ENCODE measurements at places on chromosomes 5 and 9. TPM values are rescaled to one million over a fixed set of nuclear protein-coding genes. Genes with fewer than 3 reads are reported as not detected.

Gene SPOUT1
- total RNA-seq, result 18.5 TPM

Gene PNPLA7
- 0.80 TPM for total RNA-seq

Gene HMGCR
- total RNA-seq, result 14.0 TPM

Gene SLC36A3
- total RNA-seq, result not detected

Gene PCDHB5
- total RNA-seq, result 3.1 TPM

DNA sequence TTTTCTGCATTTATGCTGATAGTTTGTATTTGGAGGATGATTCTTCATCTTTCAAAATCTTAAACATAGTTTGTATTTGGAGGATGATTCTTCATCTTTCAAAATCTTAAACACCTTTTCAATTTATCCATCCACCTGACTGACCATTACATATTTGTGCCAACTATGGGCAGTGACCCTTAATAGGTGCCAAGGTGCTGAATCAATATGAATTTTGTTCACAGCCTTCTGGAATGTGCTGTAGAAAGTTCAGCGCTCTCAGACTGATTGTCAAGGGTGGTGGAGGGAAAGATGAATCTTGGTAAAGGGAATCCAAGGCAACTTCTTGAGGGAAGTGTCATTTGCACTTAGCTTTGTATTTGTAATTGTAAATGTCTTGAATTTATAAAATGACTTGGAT lies 18.1 kb downstream of the ZNF618 start:
- DNase-seq, result no peak

DNA sequence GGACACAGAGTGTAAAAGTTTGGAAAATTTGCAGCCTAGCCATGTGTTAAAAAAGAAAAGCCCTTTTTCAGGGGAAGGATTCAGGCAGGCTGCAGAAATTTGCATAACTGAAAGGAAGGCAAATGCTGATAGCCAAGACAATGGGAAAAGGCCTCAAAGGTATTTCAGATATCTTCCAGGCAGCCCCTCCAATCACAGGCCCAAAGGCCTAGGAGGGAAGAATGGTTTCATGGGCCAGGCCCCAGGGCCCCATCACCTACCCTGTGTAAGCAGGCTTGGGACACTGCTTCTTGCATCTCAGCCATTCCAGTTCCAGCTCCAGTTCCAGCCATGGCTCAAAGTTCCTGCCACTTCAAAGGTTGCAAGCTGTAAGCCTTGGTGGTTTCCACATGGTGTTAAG lies 4.8 kb downstream of the S100Z start:
- no peak for DNase-seq

DNA sequence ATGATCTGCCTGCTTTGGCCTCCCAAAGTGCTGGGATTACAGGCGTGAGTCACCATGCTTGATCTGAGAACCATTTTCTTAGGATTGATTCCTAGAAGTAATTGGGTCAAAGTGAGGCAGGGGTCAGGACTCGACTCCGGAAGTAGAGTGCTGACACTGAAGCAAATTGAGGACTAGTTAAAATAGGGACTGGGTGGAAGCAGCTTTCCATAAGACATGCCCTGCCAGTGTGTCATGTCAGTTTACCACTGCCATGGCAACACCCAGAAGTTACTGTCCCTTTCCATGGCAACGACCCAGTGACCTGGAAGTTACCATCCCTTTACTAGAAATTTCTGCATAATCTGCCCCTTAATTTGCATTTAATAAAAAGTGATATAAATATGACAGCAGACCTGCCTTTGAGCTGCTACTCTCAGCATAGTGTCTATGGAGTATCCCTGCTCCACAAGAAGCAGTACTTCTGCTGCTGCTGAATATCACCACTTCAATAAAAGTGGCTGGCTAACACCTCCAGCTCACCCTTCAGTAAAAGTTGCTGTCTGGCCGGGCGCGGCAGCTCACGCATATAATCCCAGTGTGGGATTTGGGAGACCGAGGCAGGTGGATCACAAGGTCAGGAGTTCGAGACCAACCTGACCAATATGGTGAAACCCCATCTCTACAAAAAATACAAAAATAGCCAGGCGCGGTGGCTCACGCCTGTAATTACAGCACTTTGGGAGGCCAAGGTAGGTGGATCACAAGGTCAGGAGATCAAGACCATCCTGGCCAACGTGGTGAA lies 47.8 kb upstream of the JADE2 start:
- no peak for DNase-seq

DNA sequence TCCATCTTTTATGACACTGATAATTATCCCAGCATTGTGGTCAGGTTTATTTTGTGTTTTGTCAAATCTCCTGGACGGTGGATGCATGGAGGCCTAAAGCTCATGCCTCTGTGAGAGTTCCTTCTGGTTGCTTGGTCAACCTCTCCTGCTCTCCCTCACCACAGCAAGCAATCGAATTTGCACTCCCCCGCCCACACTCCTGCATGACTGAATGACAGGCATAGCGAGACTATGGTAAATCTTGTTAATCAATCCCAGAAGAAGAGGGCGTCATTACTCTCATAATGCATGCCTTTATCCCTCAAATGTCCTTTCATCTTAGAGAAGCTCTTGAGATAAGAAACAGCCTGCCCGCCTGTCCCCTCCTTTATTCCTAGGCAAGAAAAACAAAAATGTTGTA lies 1215.0 kb upstream of the CDH9 start:
- no peak for DNase-seq

DNA sequence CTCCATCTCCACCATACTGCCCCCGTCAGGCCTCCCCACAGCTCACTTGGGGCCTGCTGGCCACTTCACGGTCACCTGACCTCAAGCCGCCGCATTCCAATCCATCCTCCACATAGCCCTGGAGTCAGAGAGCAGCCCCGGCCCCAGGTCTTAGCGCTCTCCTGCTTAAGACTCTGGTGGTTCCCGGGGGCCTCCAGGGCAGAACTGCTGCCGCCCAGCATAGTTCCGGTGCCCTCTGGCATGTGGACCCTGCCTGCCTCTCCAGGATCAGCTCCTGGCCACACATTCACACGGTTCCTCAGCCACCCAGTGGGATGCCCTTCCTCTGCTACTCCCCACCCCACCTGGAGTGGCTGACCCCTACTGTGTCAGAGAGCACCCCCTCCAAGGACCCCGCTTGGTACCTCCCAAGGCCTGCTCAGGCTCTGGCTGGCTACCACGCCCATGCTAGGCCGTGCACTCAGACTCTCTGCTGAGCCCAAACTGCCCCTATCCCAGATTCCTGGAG lies 8.7 kb downstream of the PHYKPL start:
- no peak for DNase-seq

DNA sequence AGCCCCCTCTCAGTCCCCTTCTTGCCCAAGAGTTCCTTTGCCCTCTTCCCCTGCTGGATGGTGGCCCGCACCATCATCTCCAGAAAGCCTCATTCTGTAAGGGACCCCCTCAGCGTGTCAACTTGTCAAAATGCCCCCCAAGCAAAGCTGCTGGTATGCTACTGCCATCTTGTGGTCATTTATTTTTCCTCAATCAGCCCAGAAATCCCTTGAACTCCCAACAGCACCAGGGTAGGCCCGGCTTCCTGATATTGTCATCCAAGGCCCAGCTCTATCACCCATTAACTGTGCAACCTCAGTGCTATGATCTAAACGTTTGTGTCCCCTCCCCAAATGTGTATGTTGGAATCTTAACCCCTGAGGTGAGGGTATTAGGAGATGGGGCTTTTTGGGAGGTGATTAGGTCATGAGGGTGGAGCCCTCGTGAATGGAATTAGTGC lies 53.2 kb upstream of the FBXW11 start:
- no peak for DNase-seq

DNA sequence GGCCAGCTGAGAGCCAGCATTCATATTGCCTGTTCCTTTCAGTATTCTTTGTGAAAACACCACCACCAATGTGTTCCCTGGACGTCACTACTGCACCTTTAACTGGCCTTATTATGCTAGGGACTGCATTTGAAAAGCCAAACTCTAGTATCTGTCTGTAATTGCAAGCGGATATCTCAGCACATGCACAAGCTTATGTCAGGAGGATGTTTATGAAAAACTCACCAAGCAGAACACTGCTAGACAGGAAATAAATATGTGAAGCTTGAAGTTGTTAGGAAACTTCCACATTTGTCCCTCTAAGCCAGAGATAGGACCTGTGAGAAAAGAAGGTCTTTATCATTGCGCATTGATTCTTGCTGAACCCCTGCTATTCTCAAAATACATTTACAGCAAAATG lies 135.4 kb upstream of the CCDC152 start:
- no peak for DNase-seq

GRCh38 chr9:4559261-4560182 lies 69.3 kb downstream of the SLC1A1 start:
- DNase-seq, result no peak

DNA sequence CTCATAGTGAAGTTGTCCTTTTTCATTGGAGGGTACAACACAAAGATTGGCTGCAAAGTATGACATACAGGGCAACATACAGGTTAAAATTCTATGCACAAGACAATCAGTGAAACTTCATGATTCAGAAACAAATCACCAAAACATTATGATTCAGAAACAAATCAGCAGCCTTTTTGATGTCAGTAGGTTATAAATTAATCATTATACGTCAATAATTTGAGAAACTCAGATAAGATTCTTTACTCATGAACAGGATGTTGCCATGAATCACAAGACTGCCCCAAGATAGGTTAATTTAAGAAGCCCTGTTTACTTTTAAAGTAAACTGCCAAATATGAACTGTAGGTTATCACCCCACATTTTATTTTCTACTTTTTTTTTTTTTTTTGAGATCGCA lies 62.2 kb upstream of the IL33 start:
- no peak for DNase-seq

DNA sequence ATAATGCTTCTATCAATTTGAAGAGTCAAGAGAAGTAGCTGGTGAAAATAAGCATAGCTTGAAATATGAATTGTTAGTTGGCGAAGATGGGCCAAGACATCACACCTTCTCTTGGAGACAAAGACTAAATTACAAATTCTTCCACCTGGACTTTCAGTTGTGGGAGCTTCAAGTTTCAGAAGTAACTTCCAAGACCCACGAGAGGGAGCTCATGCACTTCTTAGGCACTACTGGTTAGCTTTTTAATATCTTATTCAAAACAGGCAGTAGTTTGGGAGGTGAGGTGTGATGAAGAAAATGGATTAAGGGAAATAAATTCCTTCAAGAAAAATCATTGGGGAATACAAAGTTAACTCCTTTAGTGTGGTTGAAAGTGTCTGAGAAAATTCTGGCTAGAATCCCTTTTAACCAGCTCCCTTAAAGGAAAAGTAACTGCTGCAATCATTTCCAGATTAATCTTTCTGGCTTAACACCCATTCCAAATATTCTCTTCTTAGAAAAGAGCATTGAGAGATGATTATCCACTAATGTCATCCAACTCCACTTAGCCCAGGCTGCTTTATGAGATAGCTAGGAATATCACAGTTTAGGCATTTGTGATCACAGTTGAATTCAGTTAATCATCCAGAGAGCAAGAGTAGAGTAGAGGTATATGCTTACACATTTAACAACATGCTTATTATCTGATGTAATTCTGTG lies 139.5 kb upstream of the DMRTA1 start:
- DNase-seq, result peak; percentile 60

DNA sequence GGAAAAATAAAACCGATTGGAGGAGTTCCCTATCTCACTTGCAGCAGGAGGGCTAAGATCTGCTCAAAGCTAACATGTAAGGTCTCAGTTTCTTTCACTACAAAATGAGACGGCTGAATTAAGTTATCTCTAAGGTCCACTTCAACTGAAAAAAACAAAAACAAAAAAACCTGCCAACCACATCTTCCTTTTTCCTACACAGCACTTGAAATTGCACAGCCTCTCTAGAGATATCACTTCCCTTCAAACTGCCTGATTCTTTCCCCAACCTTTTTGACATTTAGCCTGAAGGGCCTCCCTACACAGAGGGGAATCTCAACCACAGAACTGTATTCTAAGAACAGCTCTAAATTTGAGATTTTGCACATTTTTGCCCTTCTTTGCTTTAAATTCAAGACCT lies 227.9 kb upstream of the TARS1 start:
- DNase-seq, result peak; percentile 20

- no peak for DNase-seq
Observed at GRCh38 chr5:33934176-33934575, 2.0 kb upstream of the RXFP3 start.

DNA sequence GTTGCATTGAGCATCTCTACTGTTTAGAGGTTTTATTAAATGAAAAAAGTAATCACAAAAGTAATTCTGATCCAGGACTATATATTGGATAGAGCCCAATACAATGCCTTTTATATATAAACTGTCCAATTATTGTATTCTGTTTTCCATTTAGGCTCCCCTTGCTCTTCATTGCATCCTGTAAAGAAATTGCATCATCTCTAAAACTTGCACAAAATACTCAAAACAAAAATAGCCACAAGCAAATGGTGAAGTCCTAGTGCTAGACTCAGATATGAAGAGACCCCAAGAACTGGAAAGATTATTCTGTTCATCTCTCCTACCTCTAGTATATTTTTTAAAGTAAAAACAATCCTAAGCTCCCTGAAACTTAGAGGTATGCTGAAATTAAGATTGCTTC lies 195.8 kb downstream of the NNT start:
- peak; percentile 35 for DNase-seq

- peak; percentile 76 for DNase-seq
Observed at GRCh38 chr9:73880101-73880500, 617.0 kb upstream of the RORB start.
